ENCODE measurements at places on chromosomes 7 and 10. TPM values are rescaled to one million over a fixed set of nuclear protein-coding genes. Genes with fewer than 3 reads are reported as not detected.

The POLR2J2 gene
- 7.7 TPM for total RNA-seq

The GDF10 gene
- not detected for total RNA-seq

The TAS2R4 gene
- total RNA-seq: 0.86 TPM

The GRM3 gene
- total RNA-seq: not detected

The RAB19 gene
- not detected for total RNA-seq

The MMD2 gene
- total RNA-seq: not detected

The GHRHR gene
- not detected for total RNA-seq

The PNLIPRP3 gene
- total RNA-seq: not detected

The GATA3 gene
- 0.29 TPM for total RNA-seq

The ANTXRL gene
- total RNA-seq: not detected

The WDR86 gene
- 3.1 TPM for total RNA-seq

The NKX6-2 gene
- not detected for total RNA-seq

The TMEM130 gene
- 0.72 TPM for total RNA-seq

The LRRC4 gene
- under 0.01 TPM for total RNA-seq

The ZMIZ2 gene
- 34.1 TPM for total RNA-seq

The IL15RA gene
- total RNA-seq: 11.2 TPM

The SOSTDC1 gene
- total RNA-seq: not detected

The WEE2 gene
- total RNA-seq: not detected

The ANKRD30A gene
- total RNA-seq: not detected

The CHAT gene
- not detected for total RNA-seq

The LMOD2 gene
- total RNA-seq: not detected

The HOXA4 gene
- total RNA-seq: not detected

The PSD gene
- 2.3 TPM for total RNA-seq

The BCAP29 gene
- 146 TPM for total RNA-seq

The AKR1C4 gene
- not detected for total RNA-seq

The NEBL gene
- 0.22 TPM for total RNA-seq

The ASB10 gene
- not detected for total RNA-seq

The TLX1 gene
- total RNA-seq: not detected

The PRF1 gene
- total RNA-seq: not detected

The PLEKHA8 gene
- total RNA-seq: 12.7 TPM

The PKD1L1 gene
- under 0.01 TPM for total RNA-seq

The PNPLA8 gene
- 54.9 TPM for total RNA-seq

The GCK gene
- not detected for total RNA-seq

The KCP gene
- 0.44 TPM for total RNA-seq

The HMX2 gene
- not detected for total RNA-seq

The CYP51A1 gene
- 481 TPM for total RNA-seq

The MLXIPL gene
- total RNA-seq: not detected

The NME8 gene
- total RNA-seq: not detected

The SMO gene
- total RNA-seq: 4.2 TPM

The BAMBI gene
- total RNA-seq: 280 TPM

The OR13A1 gene
- under 0.01 TPM for total RNA-seq

The TFPI2 gene
- 1,118 TPM for total RNA-seq

The NPFFR1 gene
- not detected for total RNA-seq

The EPHA1 gene
- not detected for total RNA-seq

The C10orf67 gene
- total RNA-seq: 0.22 TPM

The ZNF853 gene
- total RNA-seq: under 0.01 TPM

The KIAA1217 gene
- total RNA-seq: 2.0 TPM

The ATRNL1 gene
- not detected for total RNA-seq

The STN1 gene
- 15.1 TPM for total RNA-seq

The PRLHR gene
- not detected for total RNA-seq

The C10orf62 gene
- total RNA-seq: not detected

All from placental pericyte (primary cell).